ENCODE measurements at places on chromosomes 6 and 20. TPM values are rescaled to one million over a fixed set of nuclear protein-coding genes. Genes with fewer than 3 reads are reported as not detected.
A peak's percentile ranks its signal among the peaks of the same experiment; 100 is the strongest.

The LAMA2 gene
- 19.5 TPM for polyA plus RNA-seq

- DNase-seq = no peak
These were observed 30.2 kb downstream of the RANBP9 start for GRCh38 chr6:13681305-13682061.

- peak; percentile 3 for DNase-seq
These were observed 12.5 kb downstream of the OTOR start for GRCh38 chr20:16760431-16761304.

DNA sequence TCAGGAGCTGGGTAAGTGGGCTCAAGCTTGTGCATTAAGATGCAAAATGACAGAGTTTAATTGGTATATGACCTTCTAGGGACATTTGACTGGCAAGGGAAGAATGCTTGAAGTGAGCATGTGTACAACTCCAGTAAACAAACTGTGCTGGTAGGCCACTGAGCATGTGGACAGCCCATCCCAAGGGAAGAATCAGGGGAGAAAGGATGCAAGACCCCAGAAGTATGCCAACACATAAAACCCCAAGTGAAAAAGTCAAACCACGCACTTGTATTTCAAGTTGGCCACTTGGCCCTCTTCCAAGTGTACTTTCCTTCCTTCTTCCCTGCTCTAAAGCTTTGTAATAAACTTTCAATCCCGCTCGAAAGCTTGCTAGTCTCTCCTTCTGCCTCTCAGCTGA, 10.4 kb upstream of the THBD start:
- no peak for DNase-seq

DNA sequence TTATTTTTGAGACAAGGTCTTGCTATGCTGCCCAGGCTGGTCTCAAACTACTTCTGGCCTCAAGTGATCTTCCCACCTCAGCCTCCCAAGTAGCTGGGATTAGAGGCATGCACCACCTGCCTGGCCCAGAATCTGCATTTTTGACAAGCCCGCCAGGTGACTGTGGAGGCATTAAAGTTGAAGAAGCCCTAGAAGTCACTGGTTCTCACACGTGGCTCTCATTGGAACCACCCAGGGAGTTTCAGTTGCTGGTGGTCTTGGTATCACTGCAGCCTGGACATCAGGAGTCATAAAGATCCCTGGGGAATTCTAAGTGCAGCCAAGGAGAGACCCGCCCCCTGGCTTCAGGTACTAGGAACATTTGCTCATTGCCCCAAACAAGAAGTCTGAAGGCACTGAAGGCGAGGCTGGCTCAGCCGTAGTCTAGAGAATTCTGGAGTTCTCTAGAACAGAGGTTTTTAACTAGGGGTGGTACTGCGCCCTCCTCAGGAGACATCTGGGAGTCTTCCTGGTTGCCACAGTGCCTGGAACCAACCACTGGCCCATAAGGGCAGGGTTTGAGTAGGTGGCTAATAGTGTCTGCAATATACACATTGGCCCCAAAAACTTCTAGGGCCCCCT, 182.8 kb downstream of the ZMYND8 start:
- DNase-seq = no peak

GRCh38 chr6:134358320-134358719, 40.4 kb upstream of the SGK1 start:
- peak; percentile 74 for DNase-seq

GRCh38 chr6:125513978-125514377, 212.2 kb upstream of the HDDC2 start:
- no peak for DNase-seq

DNA sequence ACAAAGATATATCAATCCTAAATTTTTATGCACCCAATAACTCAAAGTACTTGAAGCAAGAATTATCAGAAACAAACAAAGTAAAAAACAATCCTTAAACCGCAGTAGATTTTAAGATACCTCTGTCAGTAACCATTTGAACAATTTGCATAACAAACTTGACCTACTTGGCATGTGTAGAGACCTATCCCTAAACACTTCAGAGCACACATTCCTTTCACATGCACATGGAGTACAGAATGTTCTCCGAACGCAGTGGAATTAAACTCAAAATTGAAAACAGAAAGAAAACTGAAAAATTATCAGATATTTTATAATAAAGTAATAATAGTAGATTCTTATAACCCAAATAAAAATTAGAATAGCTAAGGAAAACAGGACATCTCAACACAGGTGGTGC, 162.6 kb upstream of the THBS2 start:
- no peak for DNase-seq

- no peak for DNase-seq
These were observed 34.1 kb downstream of the CDS2 start for GRCh38 chr20:5160882-5161281.

- no peak for DNase-seq
These were observed 2.6 kb downstream of the TOMM6 start for GRCh38 chr6:41790045-41790444.

The LPIN3 gene
- 3.0 TPM for polyA plus RNA-seq

The CD40 gene
- 1.5 TPM for polyA plus RNA-seq

GRCh38 chr20:44720621-44720996, 5.4 kb downstream of the CCN5 start:
- peak; percentile 71 for DNase-seq

DNA sequence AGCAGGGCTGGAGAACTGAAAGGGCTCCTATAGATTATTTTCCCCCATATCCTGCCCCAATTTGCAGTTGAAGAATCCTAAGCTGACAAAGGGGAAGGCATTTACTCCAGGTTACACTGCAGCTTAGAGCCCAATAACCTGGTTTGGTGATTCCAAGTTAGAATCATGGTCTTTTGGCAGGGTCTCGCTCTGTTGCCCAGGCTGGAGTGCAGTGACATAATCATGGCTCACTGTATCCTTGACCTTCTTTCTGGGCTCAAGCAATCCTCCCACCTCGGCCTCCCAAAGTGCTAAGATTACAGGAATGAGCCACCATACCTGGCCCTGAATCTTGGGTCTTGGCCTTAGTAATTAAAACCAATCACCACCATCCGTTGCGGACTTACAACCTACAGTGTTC, 1.0 kb upstream of the MMP9 start:
- DNase-seq = no peak

DNA sequence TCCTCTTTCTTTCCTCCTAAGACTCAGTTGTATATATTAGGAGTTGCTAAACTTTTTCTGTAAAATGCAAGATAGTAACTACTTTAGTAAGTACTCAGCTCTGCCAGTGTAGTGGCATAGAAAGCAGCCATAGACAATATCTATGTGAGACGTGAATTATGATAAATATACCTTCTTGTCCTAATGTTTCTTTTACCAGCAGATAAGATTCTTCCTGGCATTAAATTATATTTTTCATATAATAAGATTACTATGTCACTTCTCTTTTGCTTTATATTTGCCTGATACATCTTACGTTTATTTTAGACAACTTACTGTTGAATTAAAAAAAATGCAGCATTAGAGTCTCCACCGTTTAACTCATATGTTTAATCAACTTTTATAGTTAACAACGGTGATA, 51.7 kb downstream of the HDGFL1 start:
- no peak for DNase-seq

DNA sequence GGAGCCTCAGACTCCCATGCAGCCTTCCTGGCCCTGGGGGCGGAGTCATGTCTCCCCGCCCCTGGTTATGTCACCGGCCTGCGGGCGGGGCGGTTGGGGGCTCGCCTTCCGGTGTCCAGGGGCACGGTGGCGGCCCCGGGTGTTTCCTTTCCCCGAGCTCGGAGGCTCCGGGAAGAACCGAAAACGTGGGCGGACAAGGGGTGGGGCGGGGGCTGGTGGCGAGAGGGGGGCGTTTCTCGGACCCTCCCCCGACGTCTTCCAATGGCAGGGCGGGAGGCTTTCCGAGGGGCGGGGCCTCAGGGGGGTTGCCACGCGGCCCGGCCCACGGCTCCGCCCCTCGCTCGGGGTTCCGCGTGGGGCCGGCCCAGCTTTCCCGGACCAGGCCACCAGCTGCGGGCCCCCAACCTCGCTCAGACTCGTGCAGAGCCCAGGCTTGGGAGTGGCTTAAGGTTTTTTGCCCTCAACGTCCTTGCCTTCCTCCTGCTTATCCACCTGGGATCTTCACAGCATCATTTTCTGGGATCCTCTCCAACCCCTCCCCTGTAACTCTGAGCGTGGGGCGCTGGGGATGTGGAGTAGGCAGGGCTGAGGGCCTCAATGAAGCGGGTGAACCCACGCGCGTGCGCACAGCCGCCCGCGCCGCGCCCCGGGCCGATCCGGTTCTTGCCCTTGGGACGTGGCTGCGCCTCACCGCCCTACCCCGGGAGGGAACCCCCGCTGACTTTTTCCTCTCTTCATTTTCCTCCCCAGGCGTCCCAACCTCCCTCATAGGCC, 2.1 kb upstream of the NRN1 start:
- no peak for DNase-seq

The PRPH2 gene
- 6.3 TPM for polyA plus RNA-seq

The BMP5 gene
- polyA plus RNA-seq = 0.05 TPM

The PEX7 gene
- 10.2 TPM for polyA plus RNA-seq

The DEFB124 gene
- not detected for polyA plus RNA-seq

- DNase-seq = peak; percentile 51
These were observed 56.0 kb downstream of the TENT5A start for GRCh38 chr6:81696524-81696923.

GRCh38 chr6:136968837-136969236, 46.7 kb downstream of the SLC35D3 start:
- DNase-seq = no peak

The CSNK2A1 gene
- polyA plus RNA-seq = 120 TPM

- DNase-seq = peak; percentile 72
These were observed 25.7 kb upstream of the IGF2R start for GRCh38 chr6:159943101-159943632.

- DNase-seq = no peak
These were observed 72.4 kb downstream of the GRIK2 start for GRCh38 chr6:101465863-101466262.

DNA sequence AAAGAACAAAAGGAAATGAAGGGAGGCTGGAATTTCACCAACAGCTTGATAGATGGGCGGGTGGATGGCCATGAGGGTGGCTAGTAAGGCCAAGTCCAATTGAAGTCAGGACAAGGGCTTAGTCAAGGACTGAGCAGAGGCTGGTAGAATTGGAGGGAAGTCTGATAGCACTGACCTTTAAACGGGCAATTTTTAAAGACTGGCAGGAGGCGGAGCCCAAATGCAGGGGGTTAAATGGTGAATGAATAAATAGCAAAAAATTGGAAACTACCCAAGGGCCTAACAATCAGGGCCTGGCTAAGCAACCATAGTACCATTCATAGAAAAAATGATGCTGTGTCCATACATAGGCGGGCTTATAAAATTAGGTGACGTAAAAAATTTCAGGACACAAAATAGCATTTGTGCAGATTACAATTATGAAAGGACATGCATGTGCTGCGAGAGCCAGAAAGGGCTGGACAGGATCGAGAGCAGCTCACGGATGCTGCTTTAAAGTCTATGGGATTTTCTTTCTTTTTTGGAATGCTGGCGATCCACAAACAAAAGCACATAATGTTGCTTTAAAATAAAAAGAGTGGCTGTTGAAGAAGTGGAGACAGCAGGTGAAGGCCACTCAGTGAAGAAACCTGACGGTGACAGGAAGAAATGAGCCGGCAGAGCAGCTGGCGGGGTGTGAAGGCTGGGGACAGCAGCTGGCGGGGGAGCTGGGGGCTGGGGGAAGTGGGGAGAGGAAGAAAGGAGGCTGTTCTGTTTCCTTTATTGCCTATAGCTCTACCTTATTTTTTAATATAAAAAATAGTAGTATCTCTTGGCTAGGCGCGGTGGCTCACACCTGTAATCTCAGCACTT, 42.8 kb upstream of the TAF8 start:
- no peak for DNase-seq

GRCh38 chr6:163804991-163805390, 390.5 kb downstream of the QKI start:
- DNase-seq = no peak

The CCN5 gene
- 122 TPM for polyA plus RNA-seq

GRCh38 chr6:16639684-16640480, 121.4 kb downstream of the ATXN1 start:
- peak; percentile 78 for DNase-seq

GRCh38 chr6:133796235-133796634, 92.7 kb upstream of the TCF21 start:
- no peak for DNase-seq

DNA sequence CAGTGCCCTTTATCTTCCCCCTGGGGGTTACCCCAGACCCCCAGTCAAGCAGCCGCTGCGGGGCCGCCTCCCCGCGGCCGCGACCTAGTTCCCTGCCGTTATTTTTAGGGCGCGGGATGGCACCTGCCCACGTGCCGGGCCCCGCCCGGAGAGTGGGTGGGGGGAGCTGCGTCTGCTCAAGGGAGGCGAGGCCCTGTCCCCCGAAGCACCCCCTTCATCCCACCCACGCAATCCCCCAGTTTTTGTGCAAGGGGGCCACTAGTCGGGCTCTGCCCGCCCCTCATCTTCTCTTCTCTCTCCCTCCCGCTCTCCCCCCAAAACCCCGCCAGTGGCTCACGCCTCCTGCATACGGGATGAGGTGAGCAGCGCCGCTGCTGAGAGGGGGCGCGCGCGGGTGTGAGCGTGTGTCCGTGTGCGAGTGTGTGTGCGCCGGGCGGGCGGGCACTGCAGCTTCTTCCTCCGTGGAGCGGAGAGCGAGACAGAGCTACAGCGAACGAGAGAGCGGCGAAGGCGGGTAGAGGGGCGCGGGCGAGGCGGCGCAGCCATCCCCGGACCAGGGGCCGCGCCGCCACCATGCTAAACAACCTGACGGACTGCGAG, at the start of gene SLC12A5:
SLC12A5 (plus strand) TSS at position 444 of the 600 bp plus-strand sequence; CDS start at position 574, 130 bp downstream.
- DNase-seq = no peak

The CPNE5 gene
- polyA plus RNA-seq = 0.02 TPM

The PPIL6 gene
- 0.78 TPM for polyA plus RNA-seq

The MOG gene
- polyA plus RNA-seq = not detected

DNA sequence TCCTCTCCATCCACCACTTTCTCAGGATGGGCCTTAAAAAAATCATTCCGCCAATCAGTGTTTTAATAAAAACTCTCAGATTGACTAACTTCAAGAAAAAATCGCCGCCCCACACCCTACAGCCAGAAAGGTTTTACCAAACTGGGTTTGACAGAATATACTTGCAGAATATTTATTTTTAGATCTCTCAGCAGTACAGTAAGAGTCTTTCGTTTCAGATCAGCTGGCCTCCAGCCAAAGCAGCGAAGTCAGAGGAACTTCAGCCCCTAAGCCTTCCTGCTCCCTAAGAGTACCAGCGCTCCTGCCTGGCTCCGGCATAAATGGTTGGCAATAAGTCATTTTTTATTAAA, 24.7 kb downstream of the TBC1D7 start:
- peak; percentile 72 for DNase-seq

The CCDC170 gene
- 0.76 TPM for polyA plus RNA-seq

Data from fibroblast of lung (primary cell).